ENCODE measurements at places on chromosomes 2 and 18.

GRCh38 chr2:207632575-207633493 is 7.6 kb upstream of the METTL21A start:
- DNase-seq, result no peak

- DNase-seq, result no peak
These were observed 1034.9 kb upstream of the FANCL start for GRCh38 chr2:59276033-59276432.

- no peak for DNase-seq
These were observed 26.5 kb upstream of the TWIST2 start for GRCh38 chr2:238821391-238821790.

DNA sequence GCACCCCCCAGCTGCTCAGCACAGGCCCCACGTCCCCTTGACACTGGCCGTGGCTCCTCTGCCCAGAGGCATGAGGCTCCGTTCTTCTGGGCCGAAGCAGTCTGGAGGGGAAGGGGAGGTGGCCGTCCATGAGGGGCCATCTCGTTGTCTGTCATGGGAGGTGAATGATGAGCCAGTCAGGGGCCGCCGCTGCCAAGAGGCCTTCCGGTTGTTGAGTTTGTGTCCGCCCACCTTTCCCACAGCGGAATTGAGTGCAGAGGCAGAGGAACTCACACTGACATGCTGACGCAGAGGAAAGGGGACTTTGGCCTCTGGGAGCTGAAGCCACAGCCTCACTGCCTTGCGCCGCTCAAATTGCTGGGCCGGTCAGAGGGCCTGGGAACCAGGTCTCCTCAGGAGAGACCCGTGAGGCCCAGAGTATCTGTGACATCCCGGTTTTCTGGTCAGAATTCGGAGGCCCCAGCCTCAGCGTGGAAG is 268.4 kb downstream of the ATAD2B start:
- DNase-seq, result no peak

DNA sequence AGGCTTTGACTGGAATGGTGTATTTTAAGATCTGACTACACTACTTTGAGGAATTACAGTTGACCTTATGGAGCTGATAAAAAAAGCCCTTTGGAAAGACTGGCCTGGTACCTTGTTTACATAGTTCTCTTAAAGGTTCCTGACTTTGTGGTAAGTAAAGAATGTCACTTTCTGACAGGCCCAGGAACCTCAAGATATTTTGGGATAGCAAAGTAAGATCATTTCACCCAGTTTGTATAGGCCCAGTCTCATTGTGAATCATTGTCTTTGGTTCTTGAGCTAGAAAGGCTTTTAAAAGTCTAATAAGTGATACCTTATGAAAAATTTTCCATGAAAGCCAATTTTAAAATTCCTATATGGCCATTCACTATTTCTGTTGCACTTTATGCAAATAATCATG is 316.3 kb upstream of the LRRTM4 start:
- no peak for DNase-seq

DNA sequence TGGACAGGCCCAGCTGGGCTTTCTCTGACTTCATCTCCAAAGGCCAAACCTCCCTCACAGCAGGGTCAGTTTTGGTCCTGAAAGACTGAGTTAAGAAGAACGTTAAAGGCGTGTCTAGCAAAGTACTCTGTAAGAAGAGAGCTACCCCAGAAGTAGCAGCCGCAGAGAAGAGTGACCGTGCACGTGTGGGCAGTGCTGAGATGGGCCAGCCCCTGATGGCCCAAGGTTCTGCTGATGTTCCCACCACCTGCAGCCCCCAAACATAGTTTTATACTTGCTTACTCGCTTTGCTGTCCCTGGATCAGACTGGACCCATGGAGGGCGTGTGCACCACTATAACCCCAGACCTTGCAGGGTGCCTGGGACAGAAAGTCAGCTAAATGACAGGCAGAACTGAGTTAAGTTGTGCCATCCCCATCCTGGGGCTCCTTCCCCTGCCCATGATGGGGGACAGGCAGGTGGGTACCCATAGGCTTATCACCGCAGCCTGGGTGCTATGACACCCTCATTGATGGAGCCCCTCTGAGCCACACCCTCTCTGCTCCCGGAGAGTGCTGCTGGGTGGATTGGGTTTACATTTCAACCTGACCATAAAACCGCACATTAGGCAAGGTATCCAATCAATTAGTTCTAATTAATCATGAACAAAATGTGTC is 367.3 kb upstream of the HS6ST1 start:
- DNase-seq, result no peak

GRCh38 chr18:46247942-46248341 is 143.8 kb downstream of the HAUS1 start:
- no peak for DNase-seq

DNA sequence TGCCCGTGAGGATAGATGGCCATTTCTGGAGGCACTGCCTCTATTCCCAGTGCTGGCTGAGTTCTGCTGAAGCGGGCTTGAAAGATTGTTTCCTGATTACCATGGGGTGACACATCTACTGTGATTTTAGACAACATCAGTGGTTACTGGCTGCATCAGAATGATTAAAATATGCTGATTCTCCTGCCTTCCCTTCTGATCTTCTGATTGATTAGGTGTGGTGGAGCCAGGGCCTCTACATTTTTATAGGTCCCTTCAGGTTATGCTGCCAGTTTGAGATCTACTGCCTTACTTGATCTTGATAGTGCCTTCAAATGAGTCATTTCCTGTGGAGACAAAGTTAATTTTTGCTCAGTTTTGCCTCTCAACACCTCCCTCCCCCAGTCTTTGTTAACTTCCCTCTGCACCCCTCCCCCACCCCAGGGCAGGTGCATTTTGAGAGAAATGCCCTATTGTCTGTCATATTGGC is 31.6 kb upstream of the SNORC start:
- DNase-seq, result no peak

DNA sequence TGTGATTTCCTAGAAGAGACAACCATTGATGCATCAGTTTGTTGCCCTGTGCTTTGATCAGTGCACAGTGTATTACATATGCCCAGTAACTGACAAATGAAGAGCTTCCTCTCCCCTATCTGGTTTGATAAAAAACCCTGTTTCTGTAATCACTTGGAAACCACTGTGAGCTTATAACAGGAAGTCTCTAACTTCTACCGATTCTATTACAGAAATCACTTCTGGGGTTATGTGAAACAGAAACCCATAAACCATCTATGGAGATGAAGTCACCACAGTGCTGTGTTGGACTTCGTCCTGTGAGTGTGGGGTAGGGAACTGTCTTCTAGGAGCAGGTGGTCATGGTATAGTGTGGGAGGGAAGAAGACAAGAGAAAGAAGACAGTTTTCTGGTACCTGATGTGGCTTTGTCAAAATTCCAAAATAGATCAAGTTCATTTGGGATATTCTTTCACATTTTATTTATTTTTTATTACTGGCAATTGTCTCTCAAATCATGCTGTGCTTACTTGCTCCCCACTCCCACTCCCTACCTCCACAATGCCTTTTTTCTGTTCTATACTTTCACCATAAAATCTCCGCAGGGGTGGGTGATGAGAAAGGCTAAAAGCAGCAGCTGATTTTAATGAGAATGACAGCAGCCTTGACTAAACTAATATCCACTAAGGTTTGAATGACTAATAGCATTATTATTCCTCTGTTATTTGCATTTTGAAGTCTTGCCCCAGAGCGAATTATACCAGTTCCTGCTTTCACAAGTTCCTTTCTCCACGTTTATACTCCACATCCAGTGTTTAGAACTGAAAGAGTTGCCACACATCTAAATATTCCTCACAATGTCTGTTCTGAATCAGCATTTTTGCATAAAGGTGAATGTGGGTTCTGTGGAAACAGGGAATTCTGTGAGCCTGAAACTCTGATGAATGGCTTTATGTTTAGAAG is 41.7 kb upstream of the RND3 start:
- DNase-seq, result no peak

DNA sequence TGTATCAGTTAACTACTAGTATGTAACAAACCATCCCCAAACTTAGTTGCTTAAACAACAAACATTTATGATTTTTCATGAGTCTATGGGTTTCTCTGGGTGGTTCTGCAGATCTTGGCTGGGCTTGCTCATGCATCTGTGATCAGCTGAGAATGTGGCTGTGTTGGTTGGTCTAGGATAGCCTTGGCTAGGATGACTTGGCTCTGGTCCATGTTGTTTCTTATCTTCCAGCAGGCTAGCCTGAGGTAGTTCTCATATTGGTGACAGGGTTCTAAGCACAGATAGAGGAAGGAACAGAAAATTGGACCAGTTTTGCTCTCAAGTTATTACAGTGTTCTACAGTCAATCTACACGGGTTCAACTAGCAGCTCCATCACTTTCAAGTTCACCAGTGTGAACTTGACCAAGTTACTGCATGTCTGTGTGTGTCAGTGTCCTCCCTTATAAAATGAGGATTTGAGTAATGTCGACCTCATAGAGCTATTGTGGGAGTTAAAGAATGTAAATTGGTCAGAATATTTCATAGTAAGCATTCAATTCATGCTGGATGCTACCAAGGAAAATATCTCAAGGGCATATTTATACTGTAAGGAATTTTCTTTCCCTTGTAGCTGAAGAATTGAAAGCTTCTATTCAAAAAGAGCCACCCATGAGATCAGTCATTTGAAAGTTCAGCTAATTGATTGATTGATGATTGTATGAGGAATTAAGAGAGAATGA is 65.3 kb downstream of the MYO3B start:
- DNase-seq, result no peak

DNA sequence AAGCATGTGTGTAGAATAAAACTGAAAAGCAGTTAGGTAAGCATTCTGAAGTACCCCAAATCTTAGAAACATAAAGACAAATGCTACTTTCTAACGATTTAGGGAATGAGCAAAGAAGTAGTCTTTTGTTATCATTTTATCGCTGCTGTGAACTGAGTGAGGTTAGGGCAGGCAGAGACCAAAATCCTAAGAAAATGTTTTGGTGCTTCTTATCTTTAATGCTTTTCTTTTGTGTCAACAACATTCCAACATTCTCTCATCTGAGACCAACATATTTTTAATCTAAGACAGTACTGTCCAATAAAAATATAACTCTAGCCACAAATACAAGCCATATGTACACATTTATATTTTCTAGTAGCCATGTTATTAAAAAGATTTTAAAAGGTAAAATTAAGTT is 789.4 kb upstream of the PIK3C3 start:
- DNase-seq, result no peak

- DNase-seq, result no peak
These were observed 163.3 kb upstream of the ZEB2 start for GRCh38 chr2:144683107-144683753.

- no peak for DNase-seq
These were observed 135.5 kb downstream of the UXS1 start for GRCh38 chr2:106058469-106059137.

GRCh38 chr2:237191714-237192081 is 106.0 kb downstream of the COPS8 start:
- no peak for DNase-seq

GRCh38 chr2:41899189-41899588 is 148.6 kb upstream of the PKDCC start:
- no peak for DNase-seq

- DNase-seq, result no peak
These were observed 135.5 kb upstream of the MC4R start for GRCh38 chr18:60508108-60508507.

DNA sequence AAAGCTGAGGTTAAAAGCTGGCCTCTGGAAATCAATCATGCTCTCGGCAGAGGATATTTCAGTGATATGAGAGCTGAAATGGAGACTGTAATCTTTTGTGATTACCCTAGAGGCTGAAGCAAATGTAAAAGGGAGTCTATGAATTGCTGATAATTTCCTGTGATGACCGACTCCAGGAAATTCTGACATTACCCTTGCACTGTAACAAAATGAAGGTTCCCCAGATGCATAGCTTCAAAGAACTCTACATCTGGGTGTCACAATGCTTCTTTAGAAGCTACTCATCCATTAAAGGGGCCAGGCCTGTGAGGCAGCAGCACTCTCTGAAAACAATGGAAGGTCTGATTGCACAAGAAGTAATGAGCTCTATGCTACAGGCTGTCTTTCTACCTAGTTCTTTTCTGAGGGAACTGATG is 268.2 kb upstream of the SESTD1 start:
- DNase-seq, result no peak

GRCh38 chr2:32835148-32835547 is 111.6 kb upstream of the LTBP1 start:
- DNase-seq, result no peak

- no peak for DNase-seq
These were observed 125.0 kb downstream of the SETBP1 start for GRCh38 chr18:44805643-44806042.

- DNase-seq, result no peak
These were observed 57.2 kb downstream of the TMEM18 start for GRCh38 chr2:620004-620403.

DNA sequence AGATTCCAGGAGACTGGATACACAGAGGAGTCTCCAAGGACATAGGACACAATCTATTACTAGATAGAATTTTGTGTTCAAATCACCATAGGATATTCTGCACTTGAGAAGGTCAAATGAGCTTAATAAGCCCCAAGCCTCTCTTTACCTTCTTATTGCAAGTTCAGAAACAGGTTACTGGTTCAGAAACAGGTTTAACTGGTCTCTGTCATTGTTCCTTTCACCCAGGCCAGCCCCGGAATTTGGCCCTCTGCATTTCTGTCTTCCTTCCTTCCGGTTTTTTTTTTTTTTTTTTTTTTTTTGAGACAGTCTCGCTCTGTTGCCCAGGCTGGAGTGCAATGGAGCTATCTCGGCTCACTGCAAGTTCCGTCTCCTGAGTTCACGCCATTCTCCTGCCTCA is 700.2 kb downstream of the EPHA4 start:
- no peak for DNase-seq

- no peak for DNase-seq
These were observed 109.3 kb downstream of the ANTXR1 start for GRCh38 chr2:69122271-69122670.

DNA sequence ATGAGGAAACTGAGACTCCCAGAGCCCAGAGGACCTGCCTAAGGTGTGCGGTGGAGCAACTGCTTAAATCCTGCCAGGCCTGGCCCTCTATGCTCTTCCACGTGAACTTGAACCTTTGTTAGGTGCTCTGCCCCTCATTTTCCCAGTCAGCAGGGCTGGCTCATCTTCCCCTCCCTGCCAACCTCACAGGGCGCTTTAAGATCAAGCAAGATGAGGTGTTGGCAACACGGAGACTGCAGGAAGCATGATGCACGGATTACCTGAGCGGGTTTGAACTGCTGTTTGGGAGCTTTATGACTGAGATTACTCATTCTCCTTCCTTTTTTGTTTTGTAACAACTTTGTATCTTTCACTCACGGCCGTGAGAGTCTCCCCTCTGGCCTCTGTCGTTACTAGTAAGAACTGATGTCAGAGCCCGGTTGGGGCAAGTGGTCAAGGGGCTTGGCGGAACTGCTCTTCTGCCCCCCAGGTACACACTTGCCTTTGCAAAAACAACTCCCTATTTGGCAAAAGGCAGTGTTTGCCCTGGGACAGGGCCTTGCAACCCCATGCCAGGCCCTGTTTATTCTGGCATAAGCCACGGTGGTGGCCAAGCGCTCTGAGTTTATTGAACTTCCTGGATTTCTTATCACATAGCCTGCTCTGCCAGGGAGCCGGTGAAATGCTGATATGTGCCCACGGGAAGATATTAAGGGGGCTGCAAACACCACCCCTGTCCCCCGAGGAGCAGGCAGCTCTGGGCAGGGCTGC is 127.8 kb downstream of the INHBB start:
- DNase-seq, result no peak
